ENCODE measurements at places on chromosomes 7 and 10.

DNA sequence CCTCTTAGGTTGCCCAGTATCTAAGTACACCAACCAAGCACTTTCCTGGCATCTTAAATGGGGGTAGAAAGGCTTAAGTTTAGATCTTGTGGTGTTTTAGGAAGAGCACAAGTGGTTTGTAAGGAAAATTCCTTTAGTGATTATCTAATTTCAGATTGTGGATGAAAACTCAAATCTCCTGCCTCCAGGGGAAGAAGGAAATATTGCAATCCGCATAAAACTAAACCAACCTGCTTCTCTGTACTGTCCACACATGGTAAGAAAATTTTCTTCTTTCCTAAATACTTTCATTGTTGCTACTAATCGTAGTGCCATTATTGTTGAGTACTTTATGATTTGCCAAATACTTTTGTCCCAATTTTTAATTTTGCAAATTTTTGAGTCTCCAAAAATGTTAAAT lies 31.1 kb downstream of the ACSM6 start:
- DNase-seq, result no peak

DNA sequence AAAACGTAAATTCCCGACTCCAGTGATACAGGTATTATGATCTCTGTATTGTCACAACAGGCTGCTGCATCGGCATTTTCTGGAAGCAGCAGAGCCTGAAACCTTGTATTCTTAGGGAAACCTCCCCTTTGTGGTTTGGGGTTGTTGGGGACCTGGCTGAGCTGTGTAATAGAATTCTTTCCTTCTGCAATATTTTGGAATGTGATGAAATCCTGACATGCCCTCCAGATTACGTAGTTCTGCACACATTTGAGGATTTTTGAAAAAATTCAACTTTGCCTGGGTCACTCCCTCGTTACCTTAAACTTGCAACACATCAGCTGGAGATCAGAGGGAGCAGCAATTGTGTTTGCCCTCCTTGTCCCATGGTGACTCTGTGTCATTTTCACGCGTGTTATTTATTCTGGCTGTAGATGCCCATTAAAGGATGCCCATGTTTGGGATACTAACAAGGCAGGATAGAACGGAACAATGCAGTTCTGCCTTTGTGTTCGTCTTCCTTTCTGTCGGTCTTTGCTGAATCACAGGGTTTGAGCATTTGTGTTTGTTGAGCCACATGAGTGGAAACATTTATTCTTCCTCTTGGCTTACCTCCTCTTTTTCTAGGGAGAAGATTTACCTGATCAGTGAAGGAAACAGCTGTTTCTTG lies 181.7 kb downstream of the TCF7L2 start:
- DNase-seq, result no peak

GRCh38 chr7:120218712-120219111 lies 54.3 kb upstream of the KCND2 start:
- DNase-seq, result no peak

DNA sequence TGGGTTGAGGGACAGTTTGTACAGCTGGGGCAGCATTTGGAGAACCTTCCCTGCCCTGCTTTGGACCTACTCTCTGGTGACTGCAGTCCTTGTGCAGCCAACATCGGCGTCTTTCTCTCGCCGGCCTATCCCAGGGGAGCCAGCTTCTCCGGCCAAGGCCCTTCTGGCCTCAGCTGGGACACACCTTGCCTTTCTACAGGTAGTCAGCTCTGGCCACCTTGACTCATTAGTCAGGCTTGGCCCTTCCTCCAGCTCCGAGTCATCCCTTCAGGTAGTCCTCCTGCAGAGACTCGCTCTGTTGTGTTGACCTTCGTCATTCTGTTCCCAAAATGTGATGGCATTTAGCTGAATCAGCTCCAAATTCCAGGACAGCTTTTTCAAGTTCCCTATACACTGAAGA lies 145.0 kb upstream of the CHST15 start:
- no peak for DNase-seq

- DNase-seq, result no peak
These were observed 33.9 kb upstream of the ORC5 start for GRCh38 chr7:104241538-104242209.

DNA sequence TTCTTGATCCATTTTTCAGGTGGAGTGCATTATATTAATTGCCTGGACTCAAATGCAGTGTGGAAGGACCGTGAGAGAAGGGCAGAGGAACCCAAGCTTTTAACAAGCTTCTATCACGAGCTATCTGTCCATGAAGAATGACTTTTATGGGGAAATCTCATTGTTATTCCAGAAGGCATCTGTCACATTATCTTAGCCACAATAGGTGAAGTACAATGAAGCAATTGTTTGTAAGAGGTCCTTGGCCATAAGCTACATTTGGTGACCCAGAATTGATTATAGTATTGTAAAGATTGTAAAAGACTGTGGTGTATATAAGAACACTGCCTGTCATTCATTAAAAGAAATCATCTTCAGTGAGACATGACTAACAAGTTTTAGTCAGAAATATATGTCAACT lies 58.6 kb upstream of the RELN start:
- DNase-seq, result no peak

- DNase-seq, result no peak
These were observed 21.8 kb upstream of the DGKB start for GRCh38 chr7:14924398-14924797.
